ENCODE measurements at places on chromosomes 2 and 18.

GRCh38 chr18:40904295-40904694 lies 1050.7 kb upstream of the PIK3C3 start:
- no peak for DNase-seq

DNA sequence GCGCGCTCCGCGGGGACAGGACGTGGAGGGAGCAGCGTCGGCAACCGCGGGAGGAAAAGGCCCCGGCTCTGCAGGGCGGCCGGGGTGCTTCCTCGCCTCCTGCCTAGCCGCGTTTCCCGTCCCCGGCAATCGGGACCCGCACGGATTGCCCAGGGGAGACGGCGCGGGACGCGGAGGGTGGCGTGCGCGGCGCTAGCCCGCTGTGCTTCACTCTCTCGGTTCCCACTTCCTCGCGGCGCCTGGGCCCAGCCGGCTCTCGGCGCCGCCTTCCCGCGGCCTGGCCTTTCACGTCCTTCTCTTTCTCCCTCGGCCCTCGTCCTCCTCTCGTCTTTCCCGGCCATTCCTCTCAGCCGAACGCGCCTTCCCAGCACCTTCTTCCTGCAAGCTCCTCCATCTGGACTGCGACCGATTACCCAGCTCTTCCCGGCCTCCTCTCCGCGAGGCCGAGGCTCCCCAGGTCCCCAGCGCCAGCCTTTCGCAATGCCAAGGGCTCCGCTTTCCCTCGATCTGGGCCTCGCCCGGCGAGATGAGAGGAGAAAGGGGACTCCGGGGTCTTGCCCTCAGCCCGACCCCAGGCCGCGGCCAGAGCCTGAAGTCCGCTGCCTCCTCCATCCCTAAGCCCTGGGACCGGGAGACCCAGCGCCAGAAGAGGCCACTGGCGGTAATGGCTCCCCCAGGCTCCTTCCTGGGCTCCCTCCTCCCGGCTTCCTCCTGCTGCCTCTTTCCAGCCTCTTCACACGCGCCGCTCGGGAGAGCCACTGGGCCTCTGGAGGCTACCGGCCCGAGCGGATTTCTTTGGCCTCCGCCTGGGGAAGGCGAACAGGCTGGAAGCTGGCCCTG lies 34.3 kb upstream of the ATP6V1B1 start:
- no peak for DNase-seq

GRCh38 chr2:235719146-235719942 lies 225.5 kb downstream of the AGAP1 start:
- DNase-seq = no peak

- DNase-seq = no peak
These were observed 502.2 kb upstream of the SOX11 start for GRCh38 chr2:5190023-5190422.

- no peak for DNase-seq
These were observed 44.8 kb upstream of the EHBP1 start for GRCh38 chr2:62660582-62661262.

- DNase-seq = no peak
These were observed 204.3 kb downstream of the HDAC4 start for GRCh38 chr2:239196474-239197021.

- DNase-seq = no peak
These were observed 500 bp downstream of the LIMS1 start for GRCh38 chr2:108534584-108535356.

- no peak for DNase-seq
These were observed 594.8 kb downstream of the METTL4 start for GRCh38 chr18:1976484-1976883.

- no peak for DNase-seq
These were observed 289.2 kb downstream of the TDRD15 start for GRCh38 chr2:21412944-21413443.

GRCh38 chr2:70931376-70932000 lies 4.2 kb upstream of the ATP6V1B1 start:
- no peak for DNase-seq

- DNase-seq = no peak
These were observed 511.4 kb downstream of the KCNJ3 start for GRCh38 chr2:155209696-155210450.

- no peak for DNase-seq
These were observed 128.8 kb upstream of the ARHGAP28 start for GRCh38 chr18:6600667-6601167.

DNA sequence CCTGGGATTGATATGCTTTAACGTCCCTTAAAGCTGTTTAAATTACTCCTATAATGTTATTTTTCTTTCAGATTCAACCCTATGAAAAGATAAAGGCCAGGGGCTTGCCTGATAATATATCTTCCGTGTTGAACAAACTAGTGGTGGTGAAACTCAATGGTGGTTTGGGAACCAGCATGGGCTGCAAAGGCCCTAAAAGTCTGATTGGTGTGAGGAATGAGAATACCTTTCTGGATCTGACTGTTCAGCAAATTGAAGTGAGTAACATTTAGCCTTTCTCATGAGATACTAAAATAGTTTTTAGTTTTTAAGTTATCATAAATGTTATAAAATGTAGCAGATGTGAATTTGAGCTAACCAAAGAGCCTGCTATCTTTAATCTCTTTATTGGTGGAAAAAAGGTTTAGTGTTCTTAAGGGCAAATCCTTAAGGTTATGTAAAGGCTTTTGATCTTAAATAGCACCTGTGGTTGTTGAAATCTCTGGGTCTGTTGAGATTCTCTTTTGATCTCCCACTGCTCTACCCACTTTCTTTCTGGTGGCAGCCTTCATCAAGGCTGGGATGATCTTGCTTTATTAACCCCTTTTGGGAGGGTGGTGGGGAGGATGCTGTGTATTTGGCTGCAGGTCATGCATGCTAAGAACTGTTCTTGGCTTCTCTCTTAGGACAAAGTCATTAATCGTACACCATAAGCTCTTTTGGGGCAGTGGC lies 40.9 kb downstream of the UGP2 start:
- DNase-seq = no peak

DNA sequence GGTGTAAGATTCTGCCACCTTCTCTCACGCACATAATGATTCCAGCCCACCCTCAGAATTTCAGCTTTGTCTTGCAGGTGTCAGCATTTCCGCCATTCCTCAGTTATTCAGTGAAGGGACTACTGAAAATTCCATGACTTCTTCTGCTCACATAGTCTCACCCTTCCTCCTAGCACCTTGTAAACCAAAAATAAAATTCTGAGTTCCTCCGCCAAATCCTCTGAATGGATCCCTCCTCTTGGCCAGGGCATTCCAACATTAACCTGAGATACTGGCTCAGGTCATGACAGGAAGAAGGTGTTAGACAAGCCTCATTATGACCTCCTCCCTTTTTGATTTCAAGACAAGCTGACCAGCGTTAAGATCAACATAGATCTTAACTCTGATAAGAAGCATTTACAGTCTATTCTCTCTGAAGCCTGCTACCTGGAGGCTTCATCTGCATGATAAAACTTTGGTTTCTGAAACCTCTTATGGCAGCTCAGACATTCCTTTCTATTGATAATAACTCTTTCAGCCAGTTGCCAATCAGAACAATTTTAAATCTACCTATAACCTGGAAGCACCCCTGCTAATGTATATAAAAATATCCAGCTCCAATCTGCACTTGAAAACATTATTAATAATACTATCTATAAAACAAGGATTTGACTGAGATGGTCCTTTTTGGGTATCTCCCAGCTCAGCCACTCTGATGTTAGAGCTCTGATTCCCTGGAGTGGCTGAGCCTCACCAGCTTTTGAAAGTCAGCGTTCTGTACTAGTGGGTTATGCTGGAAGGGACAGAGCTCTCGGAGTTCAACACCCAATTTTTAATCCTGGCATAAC lies 136.4 kb upstream of the APCDD1 start:
- DNase-seq = no peak

DNA sequence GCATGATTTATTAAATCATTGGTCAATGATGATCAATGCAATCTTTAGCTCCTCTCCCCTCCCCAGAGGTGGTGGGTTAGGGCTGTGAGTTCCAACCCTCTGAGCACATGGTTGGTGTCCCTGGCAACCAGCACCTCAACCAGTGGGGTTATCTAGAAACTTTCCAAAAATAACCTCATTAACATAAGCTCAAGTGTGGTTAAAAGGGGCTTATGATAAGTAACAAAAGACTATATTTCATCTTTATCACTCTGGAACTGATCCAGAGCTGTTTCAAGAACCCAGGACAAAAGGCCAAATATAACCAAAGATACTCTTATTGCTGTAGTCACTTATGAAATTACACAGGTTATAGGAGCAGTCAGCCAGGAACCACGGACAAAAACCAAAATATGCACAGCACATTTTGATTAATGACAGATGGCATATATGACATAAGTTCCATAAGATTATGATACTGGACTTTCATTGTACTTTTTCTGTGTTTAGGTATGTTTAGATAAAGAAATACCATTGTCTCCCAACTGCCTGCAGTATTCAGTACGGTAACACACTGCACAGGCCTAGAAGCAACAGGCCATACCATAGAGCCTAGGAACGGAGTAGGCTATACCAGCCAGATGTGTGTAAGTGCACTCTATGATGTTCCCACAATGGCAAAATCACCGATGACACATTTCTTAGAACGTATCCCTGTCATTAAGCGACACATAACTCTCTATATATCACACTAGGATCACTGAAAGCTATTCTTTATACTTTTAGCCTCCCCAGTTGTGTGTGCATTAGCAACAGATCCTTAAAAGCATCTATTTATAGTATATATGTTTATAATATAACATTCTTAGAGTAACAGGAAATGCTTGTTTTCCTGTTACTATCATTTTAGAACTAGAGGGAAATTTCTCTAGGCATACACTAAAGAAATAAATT lies 31.9 kb downstream of the KIDINS220 start:
- DNase-seq = no peak

Measured in NCI-H748 treated with DMSO at 0.1 percent for 48 hours (cell line).